ENCODE measurements at places on chromosomes 2 and 18.

DNA sequence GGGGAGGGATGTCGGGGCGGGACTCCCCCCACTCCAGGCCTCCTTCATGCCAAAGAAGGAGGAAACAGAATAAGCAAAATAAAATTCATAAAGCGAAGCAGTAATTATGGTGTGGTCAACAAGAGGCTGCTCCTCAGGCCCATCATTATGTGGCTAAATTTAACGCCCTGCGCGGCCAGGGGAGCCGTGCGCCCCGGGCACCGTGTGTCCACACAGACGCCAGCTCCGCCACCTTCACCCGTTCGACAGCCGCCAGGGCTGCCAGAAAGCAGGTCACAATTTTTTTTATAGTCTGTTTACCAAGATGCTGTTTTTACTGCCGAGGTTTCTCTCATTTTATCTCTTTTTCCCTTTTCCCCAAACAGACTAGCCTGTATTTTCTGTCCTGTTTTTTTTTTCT, 31.0 kb downstream of the NHEJ1 start:
- no peak for DNase-seq

DNA sequence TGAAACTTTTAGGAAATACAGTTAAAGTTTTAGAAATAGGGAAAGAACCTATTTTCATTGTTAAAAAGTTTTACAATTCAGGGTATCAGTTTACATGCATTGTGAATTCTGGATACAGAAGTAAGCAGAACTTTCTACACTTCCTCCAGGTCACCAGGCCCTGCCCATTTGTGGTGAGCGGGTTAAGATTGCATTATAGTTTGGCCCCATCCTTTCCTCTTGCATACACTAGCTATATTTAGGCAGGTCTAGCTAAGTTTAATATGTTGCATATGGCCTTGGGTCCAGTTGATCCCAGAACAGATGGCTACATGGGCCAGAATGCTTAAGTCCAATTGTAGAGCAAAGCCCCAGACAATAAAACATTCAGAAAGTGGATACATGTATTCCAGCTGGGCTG, 4.8 kb downstream of the VWA3B start:
- DNase-seq, result no peak

- no peak for DNase-seq
These were observed 91.2 kb upstream of the LDAH start for GRCh38 chr2:20914087-20914486.

GRCh38 chr2:233745073-233745755, 14.9 kb upstream of the UGT1A1 start:
- DNase-seq, result no peak

DNA sequence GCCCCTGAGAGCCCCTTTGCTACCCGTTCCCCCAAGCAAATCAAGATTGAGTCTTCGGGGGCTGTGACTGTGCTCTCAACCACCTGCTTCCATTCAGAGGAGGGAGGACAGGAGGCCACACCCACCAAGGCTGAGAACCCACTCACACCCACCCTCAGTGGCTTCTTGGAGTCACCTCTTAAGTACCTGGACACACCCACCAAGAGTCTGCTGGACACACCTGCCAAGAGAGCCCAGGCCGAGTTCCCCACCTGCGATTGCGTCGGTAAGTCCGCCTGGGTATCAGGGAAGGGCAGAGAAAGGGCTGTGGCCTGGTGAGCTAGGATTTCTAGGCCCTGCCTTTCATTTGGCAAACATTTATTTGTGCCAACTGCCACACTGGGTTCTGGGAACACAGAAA, 63.4 kb downstream of the TET3 start:
- DNase-seq, result no peak

- no peak for DNase-seq
These were observed 19.3 kb upstream of the PDE1A start for GRCh38 chr2:182446087-182446486.

- DNase-seq, result no peak
These were observed 68.3 kb downstream of the BABAM2 start for GRCh38 chr2:27958711-27959378.

- no peak for DNase-seq
These were observed 51.6 kb downstream of the MAPK4 start for GRCh38 chr18:50611529-50611941.

GRCh38 chr2:54088719-54089118, 26.7 kb upstream of the ACYP2 start:
- no peak for DNase-seq

GRCh38 chr18:8616028-8616401, 6.8 kb downstream of the RAB12 start:
- no peak for DNase-seq

Data from amygdala (tissue), 56 donors.